ENCODE measurements at places on chromosomes 2 and 18. TPM values are rescaled to one million over a fixed set of nuclear protein-coding genes. Genes with fewer than 3 reads are reported as not detected.

- no peak overlapping the region for H3K4me3 ChIP-seq
- no peaks in the 10 kb centered on the region for H3K36me3 ChIP-seq
- no peak for DNase-seq
- no peaks in the 10 kb centered on the region for H3K27me3 ChIP-seq
- H3K4me1 ChIP-seq, result no peaks in the 10 kb centered on the region
Measured at GRCh38 chr2:214450118-214450894, 39.5 kb downstream of the VWC2L start.

GRCh38 chr2:100976061-100976460 is 26.0 kb upstream of the RPL31 start:
- no peak overlapping the region for H3K4me3 ChIP-seq
- no peaks in the 10 kb centered on the region for H3K4me1 ChIP-seq
- H3K27me3 ChIP-seq, result no peaks in the 10 kb centered on the region
- no peak for DNase-seq
- peaks cover 20% of the 10 kb centered on the region for H3K36me3 ChIP-seq
- no peak overlapping the region for H3K27ac ChIP-seq

DNA sequence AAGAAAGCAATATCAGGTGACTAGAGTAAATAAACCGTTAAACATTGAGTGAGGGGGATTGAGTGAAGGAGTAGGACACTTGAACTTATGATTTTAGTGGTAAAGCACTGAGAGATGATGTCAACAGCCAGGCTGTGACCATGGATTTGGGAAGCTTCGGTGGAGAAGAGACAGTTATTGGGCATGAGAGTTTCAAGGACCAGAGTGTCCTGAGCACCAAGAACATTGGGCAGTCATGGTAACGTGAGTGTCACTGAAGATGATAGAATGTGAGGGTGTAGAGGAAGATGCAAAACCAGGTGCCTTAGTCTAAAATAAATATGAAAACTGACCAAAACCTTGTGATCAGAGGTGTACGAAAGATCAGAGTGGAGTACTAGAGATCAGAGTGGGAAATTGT is 248.1 kb downstream of the ASXL3 start:
- DNase-seq, result no peak
- H3K36me3 ChIP-seq, result no peaks in the 10 kb centered on the region
- H3K4me3 ChIP-seq, result no peak overlapping the region
- no peaks in the 10 kb centered on the region for H3K4me1 ChIP-seq

GRCh38 chr2:230738391-230738811 is 25.8 kb downstream of the CAB39 start:
- H3K4me3 ChIP-seq, result no peak overlapping the region
- DNase-seq, result no peak
- H3K36me3 ChIP-seq, result no peaks in the 10 kb centered on the region
- H3K27me3 ChIP-seq, result no peaks in the 10 kb centered on the region
- H3K4me1 ChIP-seq, result peaks cover 51% of the 10 kb centered on the region

DNA sequence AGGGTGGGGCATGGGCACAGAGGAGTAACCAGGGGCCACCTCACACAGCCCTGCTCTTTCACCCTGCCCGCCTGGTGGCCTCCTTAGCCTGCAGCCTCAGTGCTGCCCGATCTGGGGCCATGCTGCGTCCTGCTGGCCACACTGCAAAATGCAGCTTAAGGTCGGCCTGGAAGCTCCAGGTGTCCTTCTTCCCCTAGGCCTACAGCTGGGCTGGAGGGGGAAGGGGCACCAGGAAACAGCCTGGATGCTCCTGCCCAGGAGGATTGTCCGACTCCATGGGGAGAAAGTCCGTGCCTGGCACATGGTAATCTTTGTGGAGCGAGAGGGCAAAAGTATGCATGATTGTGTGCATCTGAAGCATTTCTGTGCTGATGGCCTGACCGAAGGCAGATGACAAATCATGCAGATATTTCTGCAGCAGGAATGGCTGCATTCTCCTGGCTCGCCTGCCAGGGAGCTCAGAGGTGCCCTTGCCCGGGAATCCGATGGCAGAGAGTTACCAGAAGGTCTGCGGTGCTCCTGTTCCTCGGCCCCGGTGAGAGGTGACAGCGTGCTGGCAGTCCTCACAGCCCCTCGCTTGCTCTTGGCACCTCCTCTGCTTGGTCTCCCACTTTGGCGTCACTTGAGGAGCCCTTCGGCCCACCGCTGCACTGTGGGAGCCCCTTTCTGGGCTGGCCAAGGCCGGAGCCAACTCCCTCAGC is 12.8 kb upstream of the ALPP start:
- no peak overlapping the region for H3K4me3 ChIP-seq
- H3K27ac ChIP-seq, result no peak overlapping the region
- DNase-seq, result no peak
- H3K27me3 ChIP-seq, result no peaks in the 10 kb centered on the region

DNA sequence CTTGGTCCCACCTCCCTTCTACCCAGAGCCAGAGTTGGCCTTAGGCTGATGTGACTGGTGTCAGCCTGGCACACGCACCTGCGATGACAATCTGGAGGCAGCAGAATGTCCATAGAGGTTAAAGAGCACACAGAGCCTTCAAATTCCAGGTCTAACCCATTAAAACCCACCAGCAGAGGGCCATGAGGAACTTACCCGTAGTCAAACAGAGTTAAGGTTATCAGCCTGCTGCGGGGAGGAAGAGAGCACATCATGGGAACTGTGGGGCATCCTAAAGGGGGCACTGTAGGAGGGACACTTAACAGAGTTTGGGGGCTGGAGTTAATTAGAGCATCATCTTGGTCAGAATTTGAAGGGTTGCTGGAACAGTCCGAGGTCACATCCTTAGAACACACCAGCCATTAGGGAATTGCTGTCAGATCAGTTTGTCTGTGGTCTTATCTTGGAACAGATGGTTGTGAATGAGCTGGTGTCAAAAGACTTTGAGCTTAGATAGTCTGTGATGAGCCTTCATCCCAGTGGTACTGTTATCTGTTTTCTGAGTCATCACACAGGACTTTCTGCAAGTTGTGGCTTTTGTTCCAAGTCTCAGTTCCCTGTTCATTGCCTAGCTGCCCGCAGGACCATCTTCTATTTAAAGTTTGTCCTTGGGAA is 248.6 kb downstream of the LOXHD1 start:
- peak overlapping the region; percentile 94 for H3K27ac ChIP-seq
- H3K27me3 ChIP-seq, result no peaks in the 10 kb centered on the region
- DNase-seq, result no peak
- H3K4me3 ChIP-seq, result no peak overlapping the region
- peaks cover 10% of the 10 kb centered on the region for H3K4me1 ChIP-seq
- H3K36me3 ChIP-seq, result no peaks in the 10 kb centered on the region

- H3K36me3 ChIP-seq, result no peaks in the 10 kb centered on the region
- H3K4me3 ChIP-seq, result no peak overlapping the region
- no peaks in the 10 kb centered on the region for H3K27me3 ChIP-seq
- DNase-seq, result no peak
- peaks cover 6% of the 10 kb centered on the region for H3K4me1 ChIP-seq
Measured at GRCh38 chr2:65751408-65751807, 319.0 kb upstream of the SPRED2 start.

The OSR1 gene
- 2.2 TPM for total RNA-seq

GRCh38 chr2:124319577-124319976 is 294.5 kb downstream of the CNTNAP5 start:
- no peak for DNase-seq
- no peaks in the 10 kb centered on the region for H3K36me3 ChIP-seq
- H3K27ac ChIP-seq, result no peak overlapping the region
- H3K27me3 ChIP-seq, result no peaks in the 10 kb centered on the region
- no peaks in the 10 kb centered on the region for H3K4me1 ChIP-seq
- no peak overlapping the region for H3K4me3 ChIP-seq

- DNase-seq, result no peak
- H3K4me3 ChIP-seq, result no peak overlapping the region
- no peak overlapping the region for H3K27ac ChIP-seq
- H3K4me1 ChIP-seq, result no peaks in the 10 kb centered on the region
Measured at GRCh38 chr18:69878213-69878933, 69.3 kb downstream of the CD226 start.

GRCh38 chr2:219398721-219399363 is 11.1 kb upstream of the DNPEP start:
- H3K27me3 ChIP-seq, result no peaks in the 10 kb centered on the region
- H3K4me3 ChIP-seq, result no peak overlapping the region
- no peaks in the 10 kb centered on the region for H3K36me3 ChIP-seq
- no peak for DNase-seq

GRCh38 chr2:20157193-20157891 is 67.6 kb downstream of the SDC1 start:
- H3K4me1 ChIP-seq, result no peaks in the 10 kb centered on the region
- no peaks in the 10 kb centered on the region for H3K27me3 ChIP-seq
- no peak overlapping the region for H3K4me3 ChIP-seq
- H3K36me3 ChIP-seq, result no peaks in the 10 kb centered on the region

The TSPYL6 gene
- not detected for total RNA-seq

DNA sequence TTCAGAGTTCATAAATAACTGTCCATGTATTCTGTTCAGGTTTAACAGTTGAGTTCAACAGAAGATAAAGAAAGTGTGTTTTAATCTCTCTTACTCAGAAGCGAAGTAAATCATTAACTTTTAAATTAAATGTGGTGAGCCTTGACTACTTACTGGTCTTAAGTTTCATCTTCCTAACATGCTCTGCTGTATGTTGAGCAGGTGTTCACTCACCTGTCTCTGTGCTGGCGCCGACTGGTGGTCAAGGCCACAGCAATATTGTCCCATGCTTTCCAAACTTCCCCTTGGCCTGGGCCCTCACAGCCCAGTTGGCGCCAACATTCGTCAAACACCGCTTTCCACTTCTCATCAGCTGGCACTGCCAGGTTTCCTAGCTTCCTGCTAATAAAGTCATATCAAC is 17.0 kb upstream of the MPP4 start:
- peaks cover 96% of the 10 kb centered on the region for H3K36me3 ChIP-seq
- H3K4me3 ChIP-seq, result no peak overlapping the region
- no peaks in the 10 kb centered on the region for H3K27me3 ChIP-seq
- no peaks in the 10 kb centered on the region for H3K4me1 ChIP-seq

The KIF1A gene
- 3.5 TPM for total RNA-seq

- no peak overlapping the region for H3K4me3 ChIP-seq
- DNase-seq, result no peak
- no peaks in the 10 kb centered on the region for H3K4me1 ChIP-seq
- no peaks in the 10 kb centered on the region for H3K36me3 ChIP-seq
- no peaks in the 10 kb centered on the region for H3K27me3 ChIP-seq
Measured at GRCh38 chr2:127053731-127054603, 53.0 kb downstream of the BIN1 start.

GRCh38 chr18:54235871-54236270 is 11.4 kb upstream of the MBD2 start:
- H3K27ac ChIP-seq, result no peak overlapping the region
- H3K27me3 ChIP-seq, result no peaks in the 10 kb centered on the region
- DNase-seq, result no peak
- no peak overlapping the region for H3K4me3 ChIP-seq
